ENCODE measurements at places on chromosomes 3 and 15.
A peak's percentile ranks its signal among the peaks of the same experiment; 100 is the strongest.

DNA sequence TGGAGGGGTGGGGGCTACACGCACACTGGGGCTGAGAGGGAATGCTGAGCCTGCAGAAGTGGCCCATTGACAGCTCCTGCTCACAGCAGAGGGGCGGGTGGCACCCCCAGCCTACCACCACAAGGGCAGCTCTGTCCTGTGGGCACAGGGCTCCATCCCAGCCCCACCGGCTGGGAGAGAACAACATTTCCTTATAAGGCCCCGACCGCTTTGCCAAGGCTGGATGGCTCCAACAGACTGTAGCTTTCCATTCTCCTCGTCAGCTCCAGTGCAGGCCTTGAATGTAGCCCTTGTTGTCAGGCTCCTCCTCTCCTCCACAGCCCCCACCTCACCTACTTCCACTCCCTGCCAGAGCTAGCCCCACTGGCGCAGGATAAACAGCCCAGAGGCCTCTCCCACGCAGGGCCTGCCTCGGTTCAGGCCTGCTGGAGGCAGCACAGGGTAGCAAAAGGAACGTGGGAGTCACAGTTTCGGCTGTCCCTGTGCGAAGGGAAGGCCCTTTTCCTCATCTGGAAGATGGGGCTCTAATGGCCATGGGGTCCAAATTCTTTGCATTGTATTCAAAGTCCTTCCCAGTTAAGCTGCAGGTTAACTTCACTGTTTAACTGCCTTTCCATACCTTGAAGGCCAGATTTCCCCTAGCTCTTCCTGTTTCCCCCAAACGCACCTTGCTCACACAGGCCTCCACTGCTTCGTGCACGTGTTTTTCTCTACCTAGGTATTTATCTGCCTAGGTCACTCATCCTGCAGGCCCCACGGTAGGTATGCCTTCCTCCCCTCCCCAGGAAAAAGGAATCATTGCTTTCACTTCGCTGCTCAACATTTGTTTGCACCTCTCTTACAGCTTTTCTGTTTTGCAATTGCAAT lies 101.6 kb upstream of the LPP start:
- DNase-seq, result no peak

- peak; percentile 6 for DNase-seq
These were observed 56.3 kb upstream of the CSPG5 start for GRCh38 chr3:47634996-47635395.

DNA sequence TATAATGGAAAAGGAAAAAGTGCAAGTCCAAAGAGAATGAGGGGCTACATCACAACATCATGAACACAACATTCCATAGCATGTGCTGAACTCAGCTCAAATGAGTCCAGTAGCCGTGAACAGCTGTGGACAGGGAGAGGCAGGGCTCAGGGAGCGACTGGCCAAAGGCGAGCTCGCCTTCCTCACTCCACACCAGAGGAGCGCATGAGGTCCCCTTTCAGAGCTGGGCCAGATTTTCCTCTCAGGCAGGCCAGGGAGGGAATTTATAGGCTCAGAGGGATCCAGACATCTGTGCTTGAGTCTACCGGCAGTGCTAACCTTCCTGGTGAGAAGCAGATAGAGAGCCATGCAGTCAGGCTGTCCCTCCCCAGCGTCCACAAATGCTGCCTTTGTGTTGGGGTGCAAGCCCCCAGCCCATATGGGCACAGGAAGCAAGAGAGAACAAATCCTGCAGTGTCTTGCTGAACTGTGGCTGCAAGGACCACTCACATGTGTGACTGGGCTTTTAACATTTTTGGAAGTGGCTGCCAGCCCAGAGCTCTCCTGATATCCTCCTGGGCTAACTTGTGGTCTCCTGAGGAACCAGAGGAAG lies 32.5 kb downstream of the ARHGEF3 start:
- no peak for DNase-seq

DNA sequence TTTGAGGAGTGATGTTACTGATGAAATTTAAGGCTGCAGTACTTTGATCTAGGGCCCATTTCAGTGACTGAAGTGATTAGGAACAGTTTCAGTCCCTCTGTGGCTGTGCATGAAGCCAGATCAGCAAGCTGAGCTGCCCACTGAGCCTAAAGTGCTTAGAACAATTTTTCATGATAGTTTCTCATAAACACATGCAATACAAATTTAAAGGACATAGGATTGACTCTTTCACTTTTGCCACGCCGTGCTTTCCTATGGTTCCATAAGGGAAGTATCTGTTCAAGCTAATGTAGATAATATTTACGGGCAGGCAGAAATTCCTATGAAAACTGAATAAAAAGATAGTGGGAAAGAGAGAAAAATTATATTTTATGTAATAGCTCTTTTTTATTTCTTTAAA lies 10.6 kb downstream of the ANKUB1 start:
- no peak for DNase-seq

DNA sequence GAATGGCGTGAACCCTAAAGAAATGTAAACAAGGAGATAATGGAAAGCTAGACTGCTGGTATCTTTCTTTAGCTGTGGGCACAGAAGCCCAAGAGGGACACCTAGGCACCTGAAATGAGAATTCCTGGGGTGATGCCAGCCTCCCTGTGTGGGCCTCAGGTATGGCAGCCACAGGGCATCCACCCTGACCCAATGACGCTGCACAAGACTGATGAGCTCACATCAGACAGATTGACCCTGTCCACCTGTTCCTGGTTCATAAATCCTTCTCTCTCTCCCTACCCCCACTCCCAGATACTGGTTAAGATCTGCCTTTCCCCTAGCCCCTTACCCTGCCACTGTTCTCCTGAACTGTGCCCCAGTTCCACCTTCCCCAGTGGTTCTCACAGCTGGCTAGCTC lies 1.5 kb downstream of the GLB1 start:
- DNase-seq, result no peak

DNA sequence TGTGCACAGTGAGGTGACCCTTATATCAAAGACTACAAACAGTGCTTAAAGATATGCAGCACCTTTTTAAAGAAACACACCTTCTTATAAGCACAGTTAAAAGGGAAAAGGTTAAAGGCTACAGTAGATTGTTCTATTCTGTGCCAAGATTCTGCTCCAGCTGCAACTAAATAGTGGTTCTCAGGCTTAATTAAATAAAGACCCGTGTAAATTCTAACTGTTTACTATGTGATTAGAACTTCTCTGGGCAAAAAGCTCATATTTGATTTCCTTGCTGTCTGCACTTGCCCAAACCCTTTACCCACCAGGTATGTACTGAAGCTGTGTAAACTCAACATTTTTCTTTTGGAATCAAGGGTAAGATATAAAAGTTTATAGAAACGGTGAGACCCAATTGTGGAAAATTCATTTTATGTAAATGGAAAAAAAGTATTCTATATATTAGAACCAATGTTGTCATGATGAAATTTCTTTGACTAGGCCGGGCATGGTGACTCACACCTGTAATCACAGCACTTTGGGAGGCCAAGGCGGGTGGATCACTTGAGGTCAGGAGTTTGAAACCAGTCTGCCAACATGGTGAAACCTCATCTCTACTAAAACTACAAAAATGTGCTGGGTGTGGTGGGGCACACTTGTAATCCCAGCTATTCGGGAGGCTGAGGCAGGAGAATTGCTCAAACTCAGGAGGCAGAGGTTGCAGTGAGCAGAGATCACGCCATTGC lies 230.6 kb downstream of the MECOM start:
- DNase-seq, result no peak

DNA sequence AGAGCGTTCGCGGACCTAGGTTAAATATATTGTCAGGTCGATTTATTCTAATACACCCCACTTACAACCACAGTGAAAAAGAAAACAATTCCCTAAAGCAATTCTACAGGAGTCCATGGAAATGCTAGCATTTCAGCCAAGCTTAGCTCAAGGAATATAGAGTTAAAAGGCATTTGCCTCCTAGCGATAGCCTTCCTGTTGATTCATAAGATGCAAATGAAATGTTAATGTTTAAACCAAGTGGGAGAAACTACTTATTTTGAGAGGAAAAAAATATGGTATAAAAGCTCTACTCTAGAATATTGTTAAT lies 1.7 kb upstream of the ALCAM start:
- DNase-seq, result no peak

GRCh38 chr3:189635339-189635738 lies 4.2 kb downstream of the TP63 start:
- DNase-seq, result no peak

DNA sequence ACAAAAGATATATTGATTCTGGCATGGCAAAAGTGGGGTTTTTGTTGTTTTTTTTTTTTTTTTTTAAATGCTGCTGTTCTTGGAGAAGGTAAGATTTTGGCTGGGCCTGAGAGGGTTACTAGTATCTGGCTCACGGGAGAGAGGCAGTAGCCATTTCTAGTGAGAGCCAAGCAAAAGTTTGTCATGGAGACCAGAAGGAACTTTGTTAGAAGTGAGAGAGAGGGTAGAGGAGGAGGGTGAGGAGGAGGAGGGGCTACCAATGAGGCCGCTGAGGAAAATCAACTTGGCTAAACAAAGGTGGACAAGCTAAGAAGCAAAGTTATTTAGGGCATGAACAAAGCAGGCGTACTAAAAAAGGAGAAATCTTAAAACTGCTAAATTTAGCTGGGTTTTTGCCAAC lies 48.9 kb upstream of the STRIT1 start:
- DNase-seq, result no peak

- no peak for DNase-seq
These were observed 532.8 kb upstream of the TBL1XR1 start for GRCh38 chr3:177729956-177730681.

DNA sequence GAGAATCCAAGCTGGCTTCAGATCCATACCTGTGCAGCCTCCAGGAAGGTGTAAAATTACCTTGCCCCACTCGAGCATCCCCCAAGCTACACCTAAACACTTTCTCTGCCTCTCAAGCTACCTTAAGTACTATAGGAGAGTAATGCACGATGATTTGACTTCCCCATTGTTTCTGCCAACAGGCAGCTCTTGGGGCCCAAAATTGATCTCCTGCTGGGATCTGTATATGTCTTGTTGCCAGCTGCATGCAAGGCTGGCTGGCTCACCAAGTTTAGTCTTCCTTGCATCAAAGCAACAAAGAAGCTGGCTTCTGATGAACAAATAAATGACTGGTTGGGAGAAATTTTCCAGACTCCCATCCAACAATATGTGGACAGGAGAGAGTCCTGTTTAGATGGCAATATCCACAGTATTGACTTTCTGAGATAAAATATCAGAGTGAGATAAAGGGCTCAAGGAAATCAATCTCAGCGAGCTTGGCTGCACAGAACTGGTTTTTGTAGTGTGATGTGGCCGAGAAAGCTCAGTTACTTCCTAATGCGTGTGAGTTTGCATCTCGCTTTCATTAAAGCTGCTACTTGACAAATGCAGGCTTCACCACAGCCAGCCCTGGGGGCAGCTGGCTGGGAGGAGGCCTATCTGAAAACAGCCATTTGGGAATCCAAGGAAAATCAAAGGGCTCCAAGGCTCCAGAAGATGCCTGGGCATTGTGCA lies 140.7 kb downstream of the MINAR1 start:
- DNase-seq, result no peak

DNA sequence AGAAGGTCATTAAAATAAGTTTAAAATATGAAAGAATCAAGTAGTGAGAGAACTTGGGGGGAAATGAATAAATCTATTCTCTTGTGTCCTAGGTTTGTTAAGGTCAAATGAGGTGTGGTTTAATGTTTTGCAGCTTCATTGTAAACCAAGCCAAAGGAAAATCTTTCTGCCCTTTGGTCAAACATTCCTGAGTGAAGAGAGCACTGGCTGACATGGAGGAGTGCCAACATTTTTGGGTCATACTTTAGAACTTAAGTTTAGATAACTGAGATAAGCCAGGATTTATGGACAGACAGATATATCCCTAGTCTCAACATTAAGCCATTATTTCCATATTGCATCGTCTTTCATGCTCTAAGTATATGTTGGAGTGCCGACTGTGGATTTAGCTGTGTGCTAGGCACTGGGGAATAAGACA lies 66.4 kb downstream of the PTPRG start:
- no peak for DNase-seq

DNA sequence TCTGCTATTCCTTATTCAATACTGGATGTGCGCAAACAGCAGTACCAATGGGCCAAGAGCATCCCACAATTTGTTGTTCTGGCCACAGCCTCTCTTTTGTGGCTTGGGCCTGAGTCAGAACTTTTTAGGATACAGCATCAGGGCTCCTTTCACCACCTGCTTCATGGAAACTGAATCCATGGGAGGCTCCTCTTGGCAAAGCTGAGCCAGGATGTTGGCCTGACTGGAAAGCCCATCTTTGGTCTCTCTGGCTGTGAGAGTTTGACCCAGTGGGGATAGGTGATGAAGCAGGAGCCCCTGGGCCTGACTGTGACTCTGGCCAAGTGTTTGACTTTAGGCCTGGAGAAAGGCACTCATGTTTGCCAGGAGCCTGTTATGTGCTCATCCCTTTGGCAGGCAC lies 27.6 kb downstream of the IL16 start:
- no peak for DNase-seq

GRCh38 chr3:65927576-65927975 lies 111.1 kb downstream of the MAGI1 start:
- DNase-seq, result no peak

DNA sequence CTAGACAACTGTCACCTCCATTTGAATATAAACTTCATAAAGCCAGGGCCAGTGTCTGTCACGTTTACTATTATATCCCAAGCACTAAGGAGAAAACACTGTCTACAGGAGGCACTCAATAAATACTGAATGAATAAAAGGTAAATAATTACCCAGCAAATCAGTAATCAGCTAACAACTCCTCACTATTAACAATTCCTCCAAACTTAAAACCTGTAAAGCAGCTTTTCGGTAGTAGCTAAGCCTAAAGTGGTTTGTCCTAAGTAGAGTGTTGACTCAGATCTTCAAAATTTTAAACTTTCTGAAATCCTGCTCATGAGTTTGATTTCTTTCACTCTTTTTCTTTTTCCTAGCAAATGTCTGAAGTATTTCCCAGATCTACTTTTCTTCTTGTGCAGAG lies 39.9 kb downstream of the C3orf80 start:
- DNase-seq, result no peak

GRCh38 chr3:4746241-4746958 lies 232.8 kb upstream of the BHLHE40 start:
- DNase-seq, result no peak

GRCh38 chr15:65211482-65211982 lies 259 bp upstream of the CILP start:
- no peak for DNase-seq

DNA sequence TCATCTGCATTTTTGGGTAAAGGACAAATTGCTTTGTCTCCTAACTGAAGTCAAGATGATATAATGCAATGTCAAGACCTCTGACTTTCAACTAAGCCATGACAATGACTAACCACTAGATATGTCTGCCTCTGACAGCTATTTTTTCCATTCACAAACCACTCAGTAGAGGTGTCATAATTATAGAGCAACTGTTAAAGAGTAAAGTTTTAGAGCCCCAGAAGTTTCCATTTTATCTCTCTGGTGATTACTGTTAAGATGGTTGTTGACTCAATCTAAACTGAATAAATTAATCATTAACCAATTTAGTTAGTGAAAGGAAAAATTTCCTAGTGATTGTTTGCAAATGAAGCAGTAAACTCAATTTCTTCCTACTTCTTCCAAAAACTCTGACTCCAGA lies 779.9 kb downstream of the GRM7 start:
- no peak for DNase-seq

DNA sequence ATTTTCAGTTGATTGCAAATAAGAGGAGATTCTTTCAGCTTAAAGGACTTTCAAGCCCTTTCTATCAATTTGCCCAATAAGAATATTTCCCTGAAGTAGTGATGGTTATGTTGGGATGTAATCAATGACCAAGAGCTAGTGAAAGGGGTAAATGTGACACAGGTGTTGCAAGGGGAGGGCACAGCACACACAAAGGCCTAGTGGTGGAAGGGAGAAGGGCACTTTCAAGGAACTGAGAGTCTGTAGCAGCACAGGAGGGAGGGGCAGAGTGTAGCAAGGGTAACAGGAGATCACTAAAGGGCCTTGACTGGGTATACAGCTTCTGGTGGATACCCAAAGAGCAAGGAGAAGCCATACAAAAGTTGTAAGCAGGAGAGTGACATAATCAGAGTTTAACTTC lies 217.8 kb upstream of the ARHGEF26 start:
- no peak for DNase-seq
